ENCODE measurements at places on chromosomes 12 and 14.
A peak's percentile ranks its signal among the peaks of the same experiment; 100 is the strongest.

GRCh38 chr14:95472819-95473251 is 43.6 kb downstream of the SYNE3 start:
- no peak for DNase-seq

- DNase-seq, result no peak
Measured at GRCh38 chr12:110561471-110562201, 21.5 kb downstream of the PPTC7 start.

DNA sequence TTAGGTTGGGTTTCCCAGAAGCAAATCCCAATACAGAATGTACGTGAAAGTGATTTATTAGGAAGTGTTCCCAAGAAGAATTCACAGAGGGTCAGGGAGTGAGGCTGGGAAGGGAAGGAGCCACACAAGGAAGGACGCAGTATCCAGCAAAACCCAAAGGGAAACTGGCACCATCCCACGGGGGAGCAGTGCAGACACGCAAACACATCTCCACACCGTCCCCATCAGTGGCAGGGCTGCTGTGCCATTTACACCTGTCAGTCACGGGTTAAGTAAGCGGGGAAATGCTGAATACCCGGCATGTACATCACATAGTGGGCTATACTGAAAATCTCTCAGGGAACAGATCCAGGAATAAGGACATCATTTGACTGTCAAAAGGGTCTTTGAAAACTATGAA is 93.9 kb downstream of the SLC38A1 start:
- no peak for DNase-seq

DNA sequence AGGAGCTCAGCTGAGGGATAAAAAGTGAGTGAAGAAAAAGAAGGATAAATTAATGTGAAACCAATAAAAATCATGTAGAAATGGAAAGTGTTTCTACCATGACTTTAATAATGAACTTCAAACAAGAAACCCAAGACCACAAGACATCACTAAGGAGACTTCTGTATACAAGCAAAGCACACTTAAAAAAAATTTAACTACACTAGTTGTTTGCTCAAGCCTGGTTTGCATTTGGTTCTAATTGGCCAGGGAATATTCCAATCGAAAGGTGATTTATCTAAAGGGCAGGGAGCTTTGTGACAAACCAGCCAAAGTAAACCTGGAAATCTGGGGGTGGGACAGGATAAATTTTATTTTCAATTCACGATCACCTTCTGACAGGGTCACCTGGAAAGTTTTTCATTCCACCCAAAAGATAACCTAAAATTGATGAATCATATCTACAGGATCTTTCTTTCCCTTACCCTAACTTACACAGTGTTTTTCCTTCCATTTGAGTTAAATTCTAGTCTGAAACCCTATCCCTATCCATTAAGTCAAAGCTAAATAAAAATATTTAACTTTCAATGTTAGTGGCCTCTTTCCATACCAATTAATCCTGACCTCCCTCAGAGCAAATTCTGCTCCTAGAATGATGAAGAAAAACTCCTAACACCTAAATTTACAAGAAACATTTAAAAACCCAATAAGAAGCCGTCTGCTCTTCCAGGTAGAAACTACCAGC is 2.6 kb downstream of the EGLN3 start:
- no peak for DNase-seq

DNA sequence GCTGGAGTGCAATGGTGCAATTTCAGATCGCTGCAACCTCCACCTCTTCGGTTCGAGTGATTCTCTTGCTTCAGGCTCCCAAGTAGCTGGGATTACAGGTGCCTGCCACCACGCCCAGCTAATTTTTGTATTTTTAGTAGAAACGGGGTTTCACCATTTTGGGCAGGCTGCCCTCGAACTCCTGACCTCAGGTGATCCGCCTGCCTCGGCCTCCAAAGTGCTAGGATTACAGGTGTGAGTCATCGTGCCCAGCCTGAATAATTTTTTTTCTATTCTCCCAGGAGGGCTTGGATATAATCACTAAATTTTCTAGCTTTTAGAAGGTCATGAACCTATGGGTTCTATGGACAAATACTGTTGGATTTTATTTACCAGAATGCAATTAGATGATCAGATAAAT is 44.7 kb upstream of the GNPNAT1 start:
- no peak for DNase-seq

DNA sequence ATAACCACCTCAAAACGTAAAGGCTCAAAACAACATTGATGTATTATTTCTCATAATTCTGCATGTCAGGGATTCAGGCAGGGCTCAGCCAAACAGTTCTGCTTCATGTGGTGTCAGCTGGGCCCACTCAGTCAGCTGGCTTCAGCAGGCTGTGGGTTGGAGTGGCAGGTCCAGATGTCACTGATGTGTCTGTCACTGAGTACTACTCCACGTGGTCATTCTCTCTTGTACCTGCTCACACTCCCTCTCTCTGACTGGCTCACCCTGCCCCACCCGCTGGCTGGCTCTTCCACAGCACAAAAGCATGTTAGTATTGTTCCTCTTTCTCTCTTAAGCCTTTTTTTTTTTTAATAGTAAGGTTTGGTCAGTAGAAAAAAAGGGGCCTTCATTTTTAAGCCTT is 182.4 kb downstream of the DICER1 start:
- no peak for DNase-seq

GRCh38 chr12:128909653-128910052 is 56.4 kb downstream of the GLT1D1 start:
- no peak for DNase-seq

GRCh38 chr12:63814146-63814772 is 30.2 kb upstream of the SRGAP1 start:
- DNase-seq, result no peak

- DNase-seq, result no peak
Measured at GRCh38 chr12:3219233-3219632, 142.1 kb downstream of the TSPAN9 start.

DNA sequence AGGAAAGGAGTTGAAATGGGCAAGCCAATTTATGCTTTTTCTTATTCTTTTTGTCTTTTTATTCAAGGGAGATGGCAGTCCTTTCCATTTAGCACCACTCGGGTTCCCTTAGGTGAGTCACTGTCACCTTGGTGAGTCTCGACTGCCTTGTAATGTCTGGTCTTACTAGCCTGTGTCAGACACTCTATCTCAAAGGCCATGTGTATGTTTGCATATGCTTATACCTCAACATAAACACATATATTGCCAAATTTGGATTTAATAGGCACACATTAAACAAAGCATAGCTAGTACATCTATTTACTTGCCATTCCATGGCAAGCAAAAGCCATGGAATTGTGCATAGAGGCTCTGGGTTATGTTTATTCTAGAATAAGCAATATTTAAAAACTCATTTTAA is 624.9 kb upstream of the FOXG1 start:
- DNase-seq, result no peak

DNA sequence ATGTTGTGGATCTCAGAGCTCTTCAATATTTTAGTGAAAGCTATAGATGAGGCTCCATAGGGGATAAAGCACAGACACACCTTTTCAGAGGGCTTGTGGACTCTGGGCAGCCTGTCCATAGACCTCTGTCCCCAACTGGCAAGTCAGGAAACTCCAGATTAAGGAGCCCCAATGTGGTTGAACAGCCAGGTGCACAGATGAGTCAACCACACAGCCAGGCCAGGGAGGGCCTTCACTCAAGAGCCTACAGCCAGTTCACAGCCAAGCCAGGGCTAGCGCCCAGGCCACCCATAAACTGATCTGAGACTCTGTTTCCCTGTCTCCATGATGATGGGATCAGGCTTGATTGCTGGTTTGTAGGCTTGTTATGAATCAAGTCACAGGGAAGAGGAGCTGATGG is 1.0 kb upstream of the BDKRB2 start:
- no peak for DNase-seq

- DNase-seq, result no peak
Measured at GRCh38 chr14:78090864-78091263, 79.3 kb upstream of the NRXN3 start.

DNA sequence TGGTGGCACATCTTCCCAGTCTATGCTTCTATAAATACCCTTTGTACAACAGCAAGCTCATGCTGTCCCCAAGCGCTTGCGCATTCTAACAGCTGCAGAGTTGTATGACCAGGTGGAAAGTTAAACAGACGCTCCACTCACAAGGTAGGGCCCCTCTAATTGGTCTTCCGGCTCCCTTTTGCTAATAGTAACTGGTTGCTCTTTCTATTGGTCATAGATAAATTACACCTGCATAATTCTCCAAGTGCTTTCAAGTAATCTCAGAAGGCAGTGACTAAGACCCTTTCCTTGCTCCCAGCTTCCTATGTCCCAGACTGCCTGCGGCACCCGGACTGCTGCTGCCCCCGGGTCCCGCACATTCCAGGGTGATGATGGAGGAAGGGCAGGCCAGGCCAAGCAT is 6.1 kb upstream of the TSPAN9 start:
- peak; percentile 35 for DNase-seq

GRCh38 chr12:49094975-49095365 is 369 bp upstream of the DHH start:
- no peak for DNase-seq

All from NCI-H510A (cell line).